Esophagus squamous epithelium (tissue), 5 donors: ENCODE measurements at places on chromosomes 5 and 9. TPM values are rescaled to one million over a fixed set of nuclear protein-coding genes. Genes with fewer than 3 reads are reported as not detected.

DNA sequence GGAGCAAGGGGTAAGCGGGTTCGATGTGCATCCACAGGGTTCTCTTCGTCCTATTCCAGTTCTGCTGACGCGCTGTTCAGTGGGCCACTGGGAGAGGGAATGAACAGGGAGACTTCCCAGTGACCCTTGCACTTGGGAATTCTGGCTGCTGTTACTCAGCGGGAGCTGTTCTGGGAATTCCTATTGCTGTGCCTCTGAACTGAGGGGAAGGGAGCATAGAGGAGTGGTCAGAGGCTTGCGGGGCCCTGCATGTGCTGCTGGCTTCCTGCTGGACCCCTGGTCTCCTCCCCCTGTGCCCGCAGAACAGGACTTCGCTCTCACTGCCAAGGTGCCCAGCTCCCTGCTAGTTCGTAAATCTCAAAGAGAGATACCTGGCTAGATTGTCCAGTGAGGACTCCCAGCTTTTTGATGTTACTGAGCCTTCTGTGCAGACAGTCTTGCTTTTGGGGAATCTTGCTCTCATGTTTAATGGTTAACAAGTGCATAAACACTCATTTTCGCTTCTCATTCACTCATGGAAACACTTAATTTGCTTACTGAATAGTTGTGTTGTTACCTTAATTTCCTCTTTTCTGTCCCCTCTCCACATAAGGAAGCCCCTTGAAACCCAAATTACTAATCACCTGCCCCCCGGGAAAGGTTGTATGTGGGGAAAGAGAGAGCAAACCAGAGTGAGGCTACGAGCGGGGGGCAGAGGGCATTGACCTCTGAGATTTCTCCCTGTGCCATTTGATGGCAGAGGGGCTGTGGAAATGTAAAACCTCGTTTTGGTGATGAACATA lies 5.9 kb downstream of the TRIO start:
- no peaks in the 10 kb centered on the region for H3K36me3 ChIP-seq
- H3K4me1 ChIP-seq: peaks cover 53% of the 10 kb centered on the region
- H3K27ac ChIP-seq: no peak overlapping the region

GRCh38 chr9:132752877-132753592 lies 82.8 kb downstream of the GTF3C4 start:
- H3K27ac ChIP-seq: no peak overlapping the region
- H3K27me3 ChIP-seq: no peaks in the 10 kb centered on the region
- no peak overlapping the region for H3K4me3 ChIP-seq
- DNase-seq: no peak
- H3K4me1 ChIP-seq: no peaks in the 10 kb centered on the region
- H3K36me3 ChIP-seq: no peaks in the 10 kb centered on the region

Gene LCN9
- total RNA-seq: not detected

DNA sequence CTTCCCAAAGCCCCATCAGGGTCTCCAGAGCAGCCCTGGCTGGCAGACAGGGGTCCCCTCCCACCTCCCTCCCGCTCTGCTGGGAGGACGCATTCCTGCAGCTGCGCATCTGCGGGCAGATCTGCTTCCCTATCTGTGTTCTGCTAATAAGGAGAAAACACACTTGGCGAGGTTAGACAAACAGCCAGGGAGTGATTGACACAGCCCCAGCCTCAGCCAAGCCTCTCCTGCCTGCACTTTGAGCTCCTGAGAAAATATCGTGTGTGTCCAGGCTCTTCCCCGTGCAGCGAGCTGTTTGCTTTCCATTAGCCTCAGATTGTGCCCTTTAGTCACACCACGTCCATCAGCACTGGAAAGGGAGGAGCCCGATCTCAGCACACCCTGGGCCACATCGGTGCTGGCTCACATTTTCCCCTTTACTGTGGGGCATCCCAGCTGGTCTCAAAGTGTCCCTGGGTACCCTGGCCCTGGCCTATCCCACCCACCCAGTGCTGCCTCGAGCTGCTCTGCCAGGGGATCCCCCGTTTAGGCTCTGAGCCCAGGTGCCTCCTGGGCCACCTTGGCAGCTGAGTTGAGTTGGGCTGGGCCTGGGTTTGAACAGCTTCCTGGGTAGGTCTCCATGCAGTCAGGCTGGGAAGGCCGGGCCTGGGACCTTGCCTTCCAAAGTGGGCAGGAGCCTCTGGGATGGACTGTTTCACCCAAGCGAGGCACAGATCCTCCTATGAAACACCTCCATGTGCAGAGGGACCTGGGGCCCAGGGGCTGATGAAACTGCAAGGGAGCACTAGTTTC lies 61.1 kb downstream of the BARX1 start:
- no peak for DNase-seq
- H3K27me3 ChIP-seq: no peaks in the 10 kb centered on the region
- H3K36me3 ChIP-seq: no peaks in the 10 kb centered on the region

- H3K27ac ChIP-seq: peak overlapping the region; percentile 45
- DNase-seq: peak; percentile 23
- H3K4me1 ChIP-seq: peaks cover 45% of the 10 kb centered on the region
- H3K4me3 ChIP-seq: no peak overlapping the region
Measured at GRCh38 chr9:94783102-94783682, 56.7 kb downstream of the AOPEP start.

DNA sequence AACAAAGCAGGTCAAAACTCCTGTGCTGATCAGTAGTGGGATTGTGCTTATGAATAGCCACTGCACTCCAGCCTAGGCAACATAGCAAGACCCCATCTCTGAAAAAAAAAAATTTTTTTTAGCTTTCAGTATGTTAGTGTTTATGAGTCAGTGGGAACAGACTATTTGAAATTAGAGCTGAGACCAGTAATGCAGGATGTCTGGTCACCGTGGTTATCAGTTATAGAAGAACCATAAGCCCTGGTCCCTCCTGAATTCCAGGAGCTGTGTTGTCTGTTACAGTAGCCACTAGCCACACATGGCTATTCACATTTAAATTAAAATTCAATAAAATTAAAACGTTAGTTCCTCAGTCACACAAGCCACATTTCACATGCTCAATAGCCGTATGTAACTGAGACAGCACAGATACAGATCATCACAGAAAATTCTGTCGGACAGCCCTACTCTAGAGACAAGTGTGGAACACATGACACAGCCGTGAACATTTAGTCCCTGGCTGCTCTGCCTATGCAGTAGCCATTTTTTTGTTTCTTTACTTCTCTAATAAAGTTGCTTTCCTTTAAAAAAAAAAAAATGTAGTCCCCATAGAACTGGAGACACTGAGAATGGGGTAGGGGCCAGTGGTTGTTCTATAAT lies 96.1 kb upstream of the SAP30L start:
- no peak overlapping the region for H3K27ac ChIP-seq
- no peak for DNase-seq
- no peaks in the 10 kb centered on the region for H3K36me3 ChIP-seq
- H3K4me1 ChIP-seq: no peaks in the 10 kb centered on the region

Gene RFESD
- total RNA-seq: 0.64 TPM

GRCh38 chr5:2130361-2130760 lies 247.6 kb upstream of the IRX4 start:
- H3K27ac ChIP-seq: no peak overlapping the region
- no peaks in the 10 kb centered on the region for H3K36me3 ChIP-seq
- H3K4me3 ChIP-seq: no peak overlapping the region
- H3K27me3 ChIP-seq: no peaks in the 10 kb centered on the region
- H3K4me1 ChIP-seq: no peaks in the 10 kb centered on the region
- no peak for DNase-seq

GRCh38 chr5:160357861-160358411 lies 12.5 kb downstream of the C1QTNF2 start:
- no peaks in the 10 kb centered on the region for H3K27me3 ChIP-seq
- H3K36me3 ChIP-seq: no peaks in the 10 kb centered on the region
- peak overlapping the region; percentile 43 for H3K4me3 ChIP-seq
- no peak for DNase-seq
- peak overlapping the region; percentile 22 for H3K27ac ChIP-seq
- H3K4me1 ChIP-seq: no peaks in the 10 kb centered on the region

DNA sequence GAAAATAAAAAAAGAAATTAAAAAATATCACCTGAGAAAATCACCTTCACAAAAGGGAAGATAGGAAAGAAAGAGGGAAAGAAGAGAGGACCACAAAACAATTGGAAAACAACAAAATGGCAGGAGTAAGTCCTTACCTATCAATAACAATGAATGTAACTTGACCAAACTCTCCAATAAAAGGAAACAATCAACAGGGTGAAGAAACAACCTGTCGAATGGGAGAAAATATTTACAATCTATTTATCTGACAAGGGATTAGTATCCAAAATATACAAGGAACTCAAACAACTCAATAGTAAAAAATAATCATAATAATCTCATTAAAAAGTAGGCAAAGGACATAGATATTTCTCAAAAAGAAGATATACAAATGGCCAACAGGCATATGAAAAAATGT lies 135.8 kb downstream of the AGTPBP1 start:
- H3K27ac ChIP-seq: no peak overlapping the region
- no peak for DNase-seq
- H3K4me1 ChIP-seq: no peaks in the 10 kb centered on the region
- H3K4me3 ChIP-seq: no peak overlapping the region
- H3K27me3 ChIP-seq: no peaks in the 10 kb centered on the region

DNA sequence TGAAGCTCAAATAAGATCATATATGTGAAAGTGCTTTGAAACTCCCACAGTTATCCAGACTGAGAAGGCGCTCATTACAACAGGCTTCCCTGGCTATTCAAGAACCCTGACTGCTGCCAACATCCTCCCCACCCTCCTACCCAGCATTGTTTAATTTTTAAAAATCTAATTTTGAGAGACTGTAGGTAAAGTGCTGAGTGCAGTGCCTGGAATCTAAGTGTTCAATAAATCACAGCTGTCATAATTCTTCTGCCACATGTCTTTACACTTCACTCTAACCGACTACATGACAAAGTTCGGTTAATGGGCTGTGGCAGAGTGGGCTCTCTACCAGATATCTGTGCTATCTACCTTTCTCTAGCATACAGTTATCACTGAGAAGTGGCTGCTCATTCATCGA lies 255.6 kb upstream of the C9orf72 start:
- H3K4me3 ChIP-seq: no peak overlapping the region
- H3K36me3 ChIP-seq: no peaks in the 10 kb centered on the region

Gene CDH9
- not detected for total RNA-seq
